ENCODE measurements at places on chromosomes 2 and 18.

- DNase-seq, result no peak
Measured at GRCh38 chr2:101904916-101905315, 86.8 kb upstream of the IL1R2 start.

- DNase-seq, result no peak
Measured at GRCh38 chr2:10083046-10083445, 2.8 kb upstream of the CYS1 start.

DNA sequence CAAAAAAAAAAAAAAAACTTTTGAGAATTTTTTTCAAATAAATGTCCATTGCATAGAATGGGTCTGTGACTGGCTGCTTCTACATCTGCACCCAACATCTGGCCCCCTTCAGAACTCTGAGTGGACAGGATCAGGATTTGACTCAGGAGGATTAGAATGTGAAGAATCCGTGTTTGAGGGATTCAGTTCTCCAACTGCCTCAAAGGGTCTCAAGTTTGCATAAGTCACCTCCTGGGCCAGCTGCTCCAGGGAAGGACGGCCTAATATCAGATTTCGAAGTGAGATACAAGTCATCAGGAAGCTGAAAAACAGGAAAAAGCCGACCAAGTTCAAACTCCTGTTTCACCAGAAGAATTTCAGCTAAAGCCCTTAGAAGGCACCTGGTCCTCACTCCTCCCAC lies 10.9 kb downstream of the MAT2A start:
- DNase-seq, result no peak

DNA sequence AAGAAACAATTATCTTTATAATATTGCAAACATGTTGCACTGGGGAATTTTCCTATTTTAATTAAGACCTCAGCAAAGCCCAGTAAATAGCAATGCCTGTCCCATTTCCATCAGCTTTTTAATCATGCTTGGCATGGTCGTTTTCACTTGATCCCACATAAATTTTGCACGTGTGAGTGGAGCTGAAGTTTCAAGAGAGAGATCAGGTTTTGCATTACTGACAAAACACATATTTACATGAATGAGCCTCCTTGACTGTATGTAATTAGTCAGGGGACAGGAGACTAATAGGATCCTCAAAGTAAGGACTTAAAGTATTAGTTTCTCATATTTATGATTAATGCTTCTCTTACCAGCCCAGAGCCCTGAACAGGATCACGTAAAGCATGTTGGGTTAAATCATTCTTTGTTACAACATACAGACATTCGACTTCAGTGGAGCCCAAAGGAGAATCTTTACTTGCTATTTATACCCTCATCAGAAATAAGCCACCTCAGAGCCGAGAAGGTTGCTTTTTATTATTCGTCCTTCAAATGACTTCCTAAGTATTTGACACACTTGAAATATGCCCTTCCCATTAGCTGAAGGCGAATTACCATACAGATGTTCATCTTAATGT lies 711.3 kb downstream of the GALR1 start:
- no peak for DNase-seq

GRCh38 chr2:218857371-218858137 lies 2.1 kb upstream of the WNT6 start:
- no peak for DNase-seq

DNA sequence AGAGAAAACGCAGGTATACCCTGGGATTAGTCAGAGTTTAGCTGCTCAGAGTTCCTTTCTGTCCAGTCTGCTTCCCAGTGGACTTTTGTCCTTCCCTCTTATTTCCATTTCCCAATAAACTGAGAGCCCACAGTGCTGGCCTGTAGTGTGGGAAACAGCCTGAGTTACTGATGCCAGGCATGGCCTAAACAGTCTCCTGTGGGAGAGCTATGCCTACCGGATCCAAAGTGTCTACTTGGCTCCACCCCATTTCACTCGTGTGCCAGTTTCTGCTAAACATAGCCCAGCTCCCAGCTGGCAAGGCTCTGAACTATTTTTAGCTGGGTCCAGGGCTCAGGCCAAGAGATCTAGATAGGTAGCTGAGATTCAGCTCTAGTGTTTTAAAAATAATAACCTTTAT lies 15.6 kb upstream of the PPP1CB start:
- no peak for DNase-seq

DNA sequence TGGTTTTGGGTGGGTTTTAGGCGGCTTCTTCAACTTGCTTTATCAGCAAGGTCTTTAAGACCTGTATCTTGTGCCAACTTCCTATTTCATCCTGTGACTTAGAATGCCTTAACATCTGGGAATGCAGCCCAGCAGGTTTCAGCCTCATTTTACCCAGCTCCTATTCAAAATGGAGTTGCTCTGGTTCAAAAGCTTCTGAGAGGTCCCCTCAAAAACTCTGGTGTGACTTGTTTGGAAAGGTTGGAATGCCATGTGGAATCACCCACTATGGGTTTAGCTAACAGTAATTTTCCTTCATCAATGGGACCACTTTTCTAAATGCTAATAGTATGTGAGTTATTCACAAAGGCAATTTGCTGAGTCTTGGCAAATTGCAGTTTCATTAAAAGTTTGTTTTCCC lies 509.4 kb upstream of the SMIM21 start:
- DNase-seq, result no peak

GRCh38 chr18:58375051-58375450 lies 253.8 kb downstream of the ALPK2 start:
- DNase-seq, result no peak

DNA sequence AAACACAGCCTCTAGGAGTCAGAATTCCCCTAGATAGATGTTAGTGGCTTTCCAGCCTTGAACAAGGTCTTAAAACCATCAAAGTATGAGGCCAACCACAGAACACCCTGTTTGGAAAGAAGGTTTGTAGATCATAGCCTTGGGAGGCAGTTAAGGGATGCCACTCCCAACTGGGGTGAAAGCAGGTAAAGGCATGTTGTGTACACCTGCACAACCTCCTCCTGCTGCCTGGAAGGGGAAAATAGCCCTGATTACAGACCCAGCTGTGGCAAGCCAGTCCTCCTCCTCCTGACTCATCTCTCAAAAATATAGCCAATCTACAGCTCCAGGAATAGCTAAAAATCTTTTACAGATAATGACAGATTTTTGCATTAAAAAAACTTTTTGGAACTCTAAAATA lies 108.1 kb downstream of the RBM43 start:
- no peak for DNase-seq

GRCh38 chr18:62867534-62867933 lies 152.2 kb downstream of the PHLPP1 start:
- DNase-seq, result no peak

DNA sequence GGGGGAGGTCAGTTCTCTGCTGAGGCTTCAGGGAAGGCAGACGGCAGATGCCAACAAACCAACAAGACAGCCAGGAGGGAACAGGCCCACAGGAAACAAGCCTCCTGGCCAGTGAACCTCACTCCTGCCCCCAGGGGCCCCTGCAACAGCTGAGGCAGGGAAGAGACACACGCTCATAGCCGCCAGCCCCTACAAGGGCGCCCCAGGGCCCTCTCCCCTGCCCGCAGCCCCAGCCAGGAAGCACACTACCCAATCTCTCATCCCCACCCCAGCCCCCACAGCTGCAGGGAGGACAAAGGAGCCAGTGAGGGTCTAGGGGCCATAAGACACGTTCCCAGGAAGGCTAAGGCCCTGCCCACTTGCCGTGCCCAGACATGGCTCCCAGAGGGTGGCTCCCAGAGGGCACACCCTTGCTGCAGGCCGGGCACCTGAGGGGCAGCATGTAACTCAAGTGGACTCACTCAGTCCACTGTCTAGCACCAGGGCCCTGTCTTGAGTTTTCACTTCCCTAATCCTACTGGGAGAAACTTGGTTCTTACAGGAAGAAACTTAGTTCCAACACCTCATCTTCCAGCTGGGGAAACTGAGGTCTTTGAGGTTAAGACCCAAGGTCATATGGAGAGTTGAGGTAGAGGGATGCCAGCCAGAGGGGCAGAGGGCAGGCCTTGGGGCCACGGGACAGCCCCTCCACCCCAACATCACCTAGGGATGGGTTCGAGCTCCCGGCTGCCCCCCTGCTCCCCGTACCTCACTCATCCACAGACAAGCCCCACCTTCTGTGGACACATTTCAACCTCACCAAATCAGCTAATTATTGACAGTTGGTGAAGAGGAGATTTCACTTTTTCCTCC lies 37.3 kb downstream of the EMX1 start:
- DNase-seq, result no peak

DNA sequence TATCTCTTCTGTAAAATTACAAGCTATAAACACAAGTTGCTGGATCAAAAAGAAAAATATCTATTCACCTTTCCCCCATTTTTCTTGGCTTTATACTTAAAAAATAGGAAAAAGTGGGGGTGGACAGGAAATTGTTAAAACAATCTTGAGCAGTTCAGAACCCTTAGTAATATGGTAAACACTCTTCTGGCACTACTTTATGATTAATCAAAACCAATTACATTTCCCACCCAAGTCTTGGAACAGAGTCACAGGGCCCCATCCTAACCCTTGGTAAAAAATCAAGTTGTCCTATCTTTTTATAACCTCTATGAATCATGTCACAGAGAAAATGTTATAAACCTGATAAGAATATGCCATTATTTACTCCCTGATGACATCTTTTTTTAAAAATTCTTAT lies 328.2 kb upstream of the LYPD1 start:
- no peak for DNase-seq

DNA sequence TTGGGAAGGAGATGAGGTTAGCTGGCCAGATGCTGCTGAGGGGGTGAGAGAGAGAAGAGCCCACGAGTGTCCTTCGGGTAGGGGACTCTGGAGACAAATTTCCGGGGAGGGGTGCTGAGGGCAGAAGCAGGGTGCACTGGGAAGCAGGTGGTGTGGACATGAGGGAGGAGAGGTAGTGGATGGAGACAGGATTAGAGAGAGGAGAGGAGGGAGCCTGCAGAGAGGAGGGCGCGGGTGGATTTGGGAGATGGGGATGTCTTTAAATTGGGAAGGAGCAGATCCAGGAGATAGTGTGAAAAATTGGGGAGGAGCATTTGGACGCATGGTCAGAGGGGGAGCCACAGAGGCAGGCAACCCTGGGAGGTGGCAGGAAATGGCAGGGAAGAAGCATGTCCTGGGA lies 154.7 kb downstream of the DYSF start:
- DNase-seq, result no peak

DNA sequence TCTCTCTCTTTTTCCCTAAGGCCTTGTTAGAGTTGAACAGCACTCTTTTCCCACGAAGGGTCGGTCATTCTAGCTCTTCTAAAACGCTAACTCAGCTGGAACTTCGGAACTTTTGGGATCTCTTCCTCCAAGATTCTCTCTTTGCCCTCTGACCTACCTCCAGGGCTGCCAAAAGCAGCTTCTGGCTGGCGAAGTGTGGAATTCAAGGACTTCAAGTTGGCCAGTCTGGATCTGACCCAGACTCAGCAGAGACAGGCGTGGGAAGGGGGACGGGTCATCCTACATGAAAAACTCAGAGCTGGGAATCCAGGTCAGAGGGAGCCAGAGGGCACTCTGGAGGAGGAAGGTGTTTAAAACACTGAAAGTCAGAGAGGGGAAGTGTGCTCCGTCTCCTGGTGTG lies 305.5 kb upstream of the HDAC4 start:
- DNase-seq, result no peak

DNA sequence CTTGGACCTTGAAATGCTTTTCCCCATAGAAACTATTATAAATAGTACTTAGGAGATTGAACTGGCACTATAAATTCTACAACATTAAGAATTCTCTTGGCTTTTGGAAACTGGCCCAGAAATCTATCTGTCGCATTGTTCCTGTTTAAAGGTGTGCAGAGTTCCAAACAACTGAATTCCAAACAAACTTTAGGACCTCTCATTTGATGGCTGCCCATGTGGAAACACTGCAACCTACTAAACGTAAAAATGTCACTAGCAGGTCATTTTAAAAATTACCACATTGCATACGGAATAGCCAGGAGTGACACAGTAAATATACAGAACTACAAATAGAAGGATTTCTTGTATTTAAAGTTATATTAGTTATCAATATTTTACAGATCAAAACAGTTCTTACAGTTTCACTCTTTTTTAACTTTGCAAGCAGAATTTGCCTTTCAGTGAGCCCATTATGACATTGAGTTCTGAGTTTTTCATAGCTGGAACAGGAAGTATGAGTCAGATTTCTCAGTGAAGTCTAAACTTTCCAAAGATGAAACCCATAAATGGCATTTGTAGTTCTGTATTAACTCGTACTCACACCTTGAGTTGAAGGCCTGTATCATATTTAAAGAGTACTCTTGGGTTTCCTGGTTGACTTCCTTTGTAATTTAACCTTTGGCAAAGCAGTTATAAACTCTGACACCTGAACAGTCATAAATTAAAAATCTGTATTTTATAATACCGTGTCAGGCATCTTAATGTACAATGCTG lies 142.3 kb upstream of the BOD1L2 start:
- no peak for DNase-seq

GRCh38 chr2:74242354-74243071 lies 44.1 kb downstream of the MTHFD2 start:
- DNase-seq, result no peak

DNA sequence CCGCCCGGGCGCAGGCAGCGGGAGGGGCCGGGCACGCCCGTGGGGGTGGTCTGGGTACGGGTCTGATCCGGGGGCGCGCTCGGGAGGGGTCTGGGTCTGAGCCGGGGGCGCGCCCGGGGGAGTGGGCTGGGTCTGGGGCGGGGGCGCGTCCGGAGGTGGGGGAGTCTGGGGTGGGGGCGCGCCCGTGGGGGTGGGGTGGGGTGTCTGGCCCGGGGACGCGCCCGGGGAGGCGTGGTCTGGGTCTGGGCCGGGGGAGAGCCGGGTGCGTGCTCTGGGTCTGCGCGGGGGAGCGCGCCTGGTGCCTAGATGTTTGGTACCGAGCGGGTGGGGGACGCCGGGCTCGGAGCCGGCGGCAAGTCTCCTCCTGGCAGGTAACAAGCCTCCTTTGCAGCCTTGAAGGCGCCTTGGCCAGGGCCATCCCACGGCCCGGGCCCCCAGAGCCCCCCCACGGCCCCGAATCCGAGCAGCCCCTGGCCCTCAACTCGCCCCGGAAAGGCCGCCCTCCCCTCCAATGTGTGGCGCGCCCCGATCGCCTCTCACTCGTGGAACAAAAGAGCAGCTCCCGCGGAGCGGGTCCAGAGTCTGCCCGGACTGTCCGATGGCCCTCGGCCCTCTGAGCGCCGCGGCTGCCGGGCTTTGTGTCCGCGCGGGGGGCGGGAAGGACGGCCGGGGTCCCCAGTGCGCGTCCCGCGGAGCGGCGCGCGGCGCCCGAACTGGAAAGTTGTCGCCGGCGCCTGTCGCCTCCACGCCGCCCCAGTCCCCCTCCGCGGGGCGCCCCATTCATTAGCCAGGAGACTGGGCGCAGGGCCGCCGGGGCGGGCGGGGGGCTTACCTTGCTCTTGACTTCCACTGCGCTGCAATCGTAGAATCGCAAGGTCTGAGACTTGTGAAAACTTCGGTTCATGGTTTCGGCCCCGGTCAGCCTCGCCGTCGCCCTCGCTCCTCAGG lies 595 bp downstream of the PARD6G start:
- no peak for DNase-seq

GRCh38 chr2:143974262-143974661 lies 545.7 kb downstream of the ZEB2 start:
- no peak for DNase-seq

- no peak for DNase-seq
Measured at GRCh38 chr2:68436270-68436669, 30.8 kb downstream of the FBXO48 start.

- DNase-seq, result no peak
Measured at GRCh38 chr18:45121146-45121545, 440.5 kb downstream of the SETBP1 start.
